ENCODE measurements at places on chromosomes 4 and X. TPM values are rescaled to one million over a fixed set of nuclear protein-coding genes. Genes with fewer than 3 reads are reported as not detected.

DNA sequence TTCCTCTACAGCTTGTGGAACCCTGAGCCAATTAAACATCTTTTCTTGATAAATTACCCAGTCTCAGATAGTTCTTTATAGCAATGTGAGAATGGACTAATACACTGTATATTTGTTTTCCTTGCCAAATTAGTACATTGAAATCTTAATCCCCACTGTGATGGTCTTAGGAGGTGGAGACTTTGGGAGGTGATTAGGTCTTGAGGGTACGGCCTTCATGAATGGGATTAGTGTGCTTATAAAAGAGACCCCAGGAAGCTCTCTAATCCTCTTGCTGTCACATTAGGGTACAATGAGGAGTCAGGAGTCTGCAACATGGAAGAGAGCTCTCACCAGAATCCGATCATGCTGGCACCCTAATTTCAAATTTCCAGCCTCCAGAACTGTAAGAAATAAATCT, 86.6 kb downstream of the TIGD2 start:
- no peak for DNase-seq
- H3K36me3 ChIP-seq, result no peaks in the 10 kb centered on the region

DNA sequence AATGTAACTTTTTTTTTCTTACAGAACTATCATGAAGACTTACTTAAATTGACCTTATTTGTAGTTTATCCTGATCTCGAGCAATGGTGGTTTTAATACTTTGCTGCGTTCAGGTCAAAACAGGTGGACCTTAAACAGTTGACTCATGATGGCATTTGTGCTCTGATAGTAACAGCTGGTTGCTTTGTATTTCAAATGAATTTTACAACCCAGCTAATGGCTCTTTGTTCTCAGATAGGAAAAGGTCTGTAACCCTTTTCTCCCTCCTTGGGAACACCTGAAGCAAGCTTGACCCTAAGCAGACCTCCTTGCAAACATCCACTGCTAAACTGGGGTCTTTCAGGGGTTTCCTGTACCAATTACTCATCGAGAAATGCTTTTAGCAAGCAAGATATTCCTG, 79.2 kb downstream of the F11 start:
- no peak for DNase-seq
- H3K4me3 ChIP-seq, result no peak overlapping the region
- no peak overlapping the region for H3K27ac ChIP-seq
- H3K36me3 ChIP-seq, result no peaks in the 10 kb centered on the region
- H3K4me1 ChIP-seq, result no peaks in the 10 kb centered on the region

Gene UCHL1
- polyA plus RNA-seq, result 3.0 TPM

DNA sequence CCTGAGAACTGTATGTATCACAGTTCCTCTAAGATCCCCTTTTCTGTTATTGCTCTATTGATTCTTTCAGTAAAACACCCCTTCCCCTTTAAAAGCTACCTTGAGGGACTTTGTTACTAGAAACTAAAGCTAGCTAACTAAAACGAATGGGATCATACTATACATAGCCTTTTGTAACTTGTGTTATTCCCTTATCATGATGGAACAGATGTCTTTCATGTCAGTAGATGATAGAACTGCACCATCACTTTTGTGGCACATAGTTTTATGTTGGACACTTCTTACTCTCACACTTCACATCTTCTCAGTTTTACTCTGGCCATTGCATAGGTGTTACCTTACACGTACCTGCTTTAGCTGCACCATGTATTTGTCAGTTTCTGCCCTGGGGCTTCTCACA, 46.6 kb upstream of the PGRMC2 start:
- H3K4me3 ChIP-seq, result no peak overlapping the region
- no peaks in the 10 kb centered on the region for H3K36me3 ChIP-seq
- no peaks in the 10 kb centered on the region for H3K27me3 ChIP-seq
- H3K4me1 ChIP-seq, result peaks cover 12% of the 10 kb centered on the region
- DNase-seq, result no peak

Gene CXXC4
- not detected for polyA plus RNA-seq

Gene SULT1B1
- polyA plus RNA-seq, result 0.28 TPM

GRCh38 chrX:6770936-6771335, 236.0 kb upstream of the VCX3A start:
- no peaks in the 10 kb centered on the region for H3K36me3 ChIP-seq
- H3K4me1 ChIP-seq, result no peaks in the 10 kb centered on the region
- no peaks in the 10 kb centered on the region for H3K27me3 ChIP-seq
- DNase-seq, result no peak

- H3K4me3 ChIP-seq, result no peak overlapping the region
- no peaks in the 10 kb centered on the region for H3K27me3 ChIP-seq
These were observed 7.9 kb upstream of the ATRX start for GRCh38 chrX:77793946-77794345.

DNA sequence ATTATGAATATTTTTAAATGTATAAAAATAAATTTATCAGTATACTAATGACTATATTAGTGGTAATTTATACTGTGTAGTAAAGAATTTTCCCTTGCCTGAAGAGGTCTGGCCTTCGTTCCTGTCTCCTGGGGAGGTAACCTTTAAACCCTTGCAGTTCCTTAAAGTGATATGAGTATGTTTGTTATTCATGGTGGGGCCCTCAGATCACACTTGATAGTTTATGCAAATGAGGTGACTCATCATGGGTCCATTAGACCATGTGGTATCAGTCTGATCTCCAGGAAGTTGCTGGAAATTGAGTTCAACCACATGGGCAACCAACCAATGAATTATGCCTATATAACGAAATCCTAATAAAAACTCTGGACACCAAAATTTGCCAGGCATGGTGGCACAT, 904.1 kb downstream of the RPA4 start:
- H3K27me3 ChIP-seq, result no peaks in the 10 kb centered on the region
- H3K4me1 ChIP-seq, result no peaks in the 10 kb centered on the region
- H3K27ac ChIP-seq, result no peak overlapping the region

Gene DACH2
- 0.08 TPM for polyA plus RNA-seq

- no peak overlapping the region for H3K4me3 ChIP-seq
- no peak overlapping the region for H3K27ac ChIP-seq
- no peaks in the 10 kb centered on the region for H3K4me1 ChIP-seq
- H3K27me3 ChIP-seq, result no peaks in the 10 kb centered on the region
- H3K36me3 ChIP-seq, result peaks cover 6% of the 10 kb centered on the region
- no peak for DNase-seq
These were observed 72.9 kb downstream of the ADGRA3 start for GRCh38 chr4:22442956-22443355.

Gene EXOC1L
- not detected for polyA plus RNA-seq

DNA sequence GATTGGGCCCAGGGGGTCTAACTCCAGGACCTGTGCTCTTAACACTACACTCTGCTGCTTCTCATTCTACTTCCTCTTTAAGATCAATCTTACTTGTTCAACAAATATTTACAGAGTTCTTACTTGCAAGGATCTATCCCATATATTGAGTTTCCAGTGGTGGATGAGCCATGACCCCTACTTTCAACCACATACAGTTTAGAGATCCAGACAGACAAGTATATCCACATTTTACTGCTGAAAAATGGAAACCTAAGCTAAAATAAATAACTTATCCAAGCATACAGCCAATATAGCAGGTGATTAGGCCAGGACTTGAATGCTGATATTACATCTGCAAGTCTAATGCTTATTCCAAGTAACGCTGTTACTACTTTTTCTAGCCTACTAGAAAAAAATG, 18.7 kb downstream of the TMEM150C start:
- no peaks in the 10 kb centered on the region for H3K27me3 ChIP-seq
- no peak overlapping the region for H3K4me3 ChIP-seq
- H3K4me1 ChIP-seq, result no peaks in the 10 kb centered on the region
- H3K27ac ChIP-seq, result no peak overlapping the region

DNA sequence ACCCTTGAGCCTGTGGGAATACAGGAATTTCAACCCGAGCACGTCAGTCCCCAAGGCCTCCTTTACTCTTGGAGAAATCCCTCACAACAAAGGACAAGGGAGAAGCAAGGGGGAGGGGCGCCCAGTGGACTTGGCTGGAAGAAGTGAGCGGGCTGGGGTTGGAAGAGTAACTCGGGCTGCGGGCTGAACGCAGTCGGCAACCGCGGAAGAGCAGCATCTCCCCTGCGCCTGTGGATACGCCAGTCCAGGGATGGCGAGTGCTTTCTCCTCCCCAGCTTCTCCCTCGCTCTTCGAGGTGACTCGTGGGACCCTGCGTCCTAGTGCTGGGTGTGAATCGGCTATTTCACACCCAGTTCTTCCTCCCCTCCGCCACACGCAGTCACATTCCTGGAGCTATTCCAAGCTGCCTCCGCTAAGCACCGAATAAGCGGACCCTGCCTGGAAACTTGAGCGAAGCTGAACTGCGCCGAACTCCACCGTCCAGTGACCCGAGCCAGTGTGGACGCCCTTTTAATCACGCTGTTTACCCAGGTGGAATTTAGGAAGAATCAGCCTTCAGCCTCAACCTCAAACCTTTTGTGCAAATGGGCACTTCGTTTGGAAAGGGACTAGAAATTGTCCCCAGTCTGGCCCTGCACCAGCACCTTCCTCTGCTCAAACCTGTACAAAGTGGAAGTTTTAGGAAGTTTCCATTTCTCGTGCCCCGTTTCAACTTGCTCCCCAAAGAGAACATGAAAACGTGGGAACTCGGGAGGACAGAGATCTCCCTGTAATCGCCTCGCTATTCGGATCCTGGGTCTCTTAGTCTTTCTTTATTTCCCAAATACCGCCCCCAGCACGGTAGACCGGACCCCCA, 64.3 kb upstream of the WDR17 start:
- peaks cover 5% of the 10 kb centered on the region for H3K4me1 ChIP-seq
- H3K27me3 ChIP-seq, result peaks cover 23% of the 10 kb centered on the region
- H3K4me3 ChIP-seq, result peak overlapping the region; percentile 24
- no peaks in the 10 kb centered on the region for H3K36me3 ChIP-seq
- DNase-seq, result no peak

Gene MAGEA10
- not detected for polyA plus RNA-seq

- H3K36me3 ChIP-seq, result no peaks in the 10 kb centered on the region
- no peaks in the 10 kb centered on the region for H3K27me3 ChIP-seq
- DNase-seq, result no peak
- H3K4me3 ChIP-seq, result no peak overlapping the region
These were observed 145.1 kb downstream of the CAMK2D start for GRCh38 chr4:113616443-113616842.

DNA sequence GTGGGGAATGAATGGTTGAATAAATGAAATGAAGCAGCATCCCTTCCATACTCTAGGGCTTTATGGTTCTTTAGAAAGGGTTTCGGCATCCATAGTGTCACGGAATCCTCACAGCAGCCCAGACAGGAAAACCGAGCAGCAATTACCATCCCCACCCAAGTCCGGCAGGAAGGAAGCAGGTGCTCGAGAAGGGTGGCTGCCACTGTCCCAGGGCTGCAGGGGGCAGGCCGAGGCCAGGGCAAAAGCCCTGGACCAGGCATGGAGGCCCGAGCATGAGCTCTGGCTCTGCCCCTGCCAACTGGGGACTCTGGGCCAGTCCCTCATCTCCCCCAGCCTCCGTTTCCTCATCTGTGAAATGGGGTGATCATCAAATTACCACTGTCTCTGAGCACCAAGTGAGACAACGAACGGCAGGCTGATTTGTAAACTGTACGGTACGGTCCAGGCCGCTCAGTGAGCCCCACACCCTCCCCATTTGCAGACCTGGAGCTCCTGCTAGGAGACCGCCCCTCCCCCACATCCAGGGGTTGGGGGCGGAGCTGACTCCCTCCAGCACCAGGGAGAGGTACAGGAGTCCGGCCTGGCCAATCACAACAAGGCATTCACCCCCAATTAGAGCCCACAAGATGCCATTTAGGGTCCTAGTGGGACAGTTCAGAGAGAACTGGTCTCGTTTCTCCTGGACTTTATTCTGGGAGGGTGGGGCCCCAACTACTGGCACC, 100.4 kb downstream of the WFS1 start:
- H3K36me3 ChIP-seq, result no peaks in the 10 kb centered on the region
- no peak for DNase-seq
- H3K27me3 ChIP-seq, result no peaks in the 10 kb centered on the region
- H3K4me3 ChIP-seq, result no peak overlapping the region

- no peaks in the 10 kb centered on the region for H3K27me3 ChIP-seq
- no peak overlapping the region for H3K4me3 ChIP-seq
- H3K27ac ChIP-seq, result no peak overlapping the region
- H3K4me1 ChIP-seq, result no peaks in the 10 kb centered on the region
- no peaks in the 10 kb centered on the region for H3K36me3 ChIP-seq
These were observed 37.9 kb downstream of the RAP2C start for GRCh38 chrX:132181364-132181763.

Gene SATL1
- 0.18 TPM for polyA plus RNA-seq

- H3K27me3 ChIP-seq, result peaks cover 22% of the 10 kb centered on the region
- H3K4me1 ChIP-seq, result peaks cover 14% of the 10 kb centered on the region
- no peaks in the 10 kb centered on the region for H3K36me3 ChIP-seq
- H3K27ac ChIP-seq, result no peak overlapping the region
These were observed 21.8 kb downstream of the HAUS3 start for GRCh38 chr4:2220016-2220630.

Gene ZAR1
- not detected for polyA plus RNA-seq

Gene MAOA
- 69.7 TPM for polyA plus RNA-seq

DNA sequence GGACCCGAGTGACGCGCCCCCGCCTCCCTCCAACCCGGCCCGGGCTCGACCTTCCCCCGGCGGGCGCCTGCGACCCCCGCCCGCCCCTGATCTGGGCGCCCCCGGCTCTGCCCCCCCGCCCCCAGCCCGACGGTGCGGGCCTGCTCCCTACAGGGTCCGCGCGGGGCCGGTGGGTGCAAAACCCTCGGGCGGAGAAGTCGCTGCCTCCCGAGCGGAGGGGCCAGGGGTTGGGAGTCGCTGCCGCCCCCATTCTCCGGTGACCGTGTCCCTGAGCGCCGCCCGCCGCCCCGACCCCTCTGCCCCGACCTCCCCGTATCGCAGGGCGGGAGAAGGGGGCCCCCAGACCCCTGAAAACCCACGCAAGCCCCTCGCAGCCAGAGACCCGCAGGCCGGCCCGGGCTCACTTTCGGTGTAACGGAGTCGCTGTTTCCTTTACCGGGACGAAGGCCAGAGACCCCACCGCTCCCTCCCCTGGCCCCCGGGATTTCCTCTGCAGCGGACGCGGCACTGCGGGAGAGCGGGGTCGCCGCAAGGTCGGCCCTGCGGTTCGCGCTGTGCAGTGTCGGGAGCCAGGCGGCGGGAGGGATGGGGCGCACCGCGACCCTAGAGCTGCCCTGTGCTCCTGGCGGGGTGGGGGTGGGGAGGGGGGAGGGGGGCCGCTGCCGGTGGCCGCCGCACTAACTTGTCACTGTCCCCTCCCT, 729 bp upstream of the CPLX1 start:
- no peaks in the 10 kb centered on the region for H3K4me1 ChIP-seq
- no peak for DNase-seq
- H3K36me3 ChIP-seq, result no peaks in the 10 kb centered on the region
- peaks cover 65% of the 10 kb centered on the region for H3K27me3 ChIP-seq
- H3K27ac ChIP-seq, result no peak overlapping the region
- no peak overlapping the region for H3K4me3 ChIP-seq

Gene TRIM61
- 0.29 TPM for polyA plus RNA-seq

Gene MAGT1
- 68.4 TPM for polyA plus RNA-seq

DNA sequence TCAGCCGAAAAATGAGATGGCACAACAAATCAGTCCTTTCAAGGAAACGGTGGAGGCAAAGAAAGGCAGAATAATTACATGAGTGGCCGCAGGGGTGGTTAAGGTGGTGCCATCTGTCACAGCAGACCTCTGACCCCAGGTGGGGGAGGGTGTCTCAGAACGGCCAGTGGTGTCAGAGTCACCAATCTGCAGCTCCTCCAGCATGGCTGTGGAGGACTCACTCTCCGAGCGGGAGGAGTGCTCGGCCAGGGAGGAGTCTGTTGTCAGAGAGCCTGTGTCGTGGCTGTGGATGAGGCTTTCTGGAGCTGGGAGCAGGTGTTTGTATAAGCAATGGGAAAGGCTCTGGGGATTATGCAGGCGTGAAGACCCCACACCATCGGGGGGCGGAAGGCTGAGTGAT, 130.3 kb upstream of the PDLIM3 start:
- H3K27ac ChIP-seq, result no peak overlapping the region
- no peaks in the 10 kb centered on the region for H3K4me1 ChIP-seq
- H3K27me3 ChIP-seq, result no peaks in the 10 kb centered on the region

Data from keratinocyte (primary cell).